H1 (cell line): ENCODE measurements at places on chromosomes 7 and 10.

GRCh38 chr7:963236-964078 is 9.0 kb upstream of the ADAP1 start:
- H3K27me3 ChIP-seq, result no peaks in the 10 kb centered on the region
- no peaks in the 10 kb centered on the region for H3K4me1 ChIP-seq
- no peak overlapping the region for H3K4me3 ChIP-seq
- H3K36me3 ChIP-seq, result peaks cover 11% of the 10 kb centered on the region
- H3K27ac ChIP-seq, result no peak overlapping the region; the same call in 1 of the 2 replicates

GRCh38 chr10:5619362-5620211 is 46.8 kb downstream of the ASB13 start:
- H3K36me3 ChIP-seq, result no peaks in the 10 kb centered on the region
- no peak overlapping the region for H3K4me3 ChIP-seq
- no peaks in the 10 kb centered on the region for H3K4me1 ChIP-seq
- no peaks in the 10 kb centered on the region for H3K27me3 ChIP-seq
- H3K27ac ChIP-seq, result no peak overlapping the region
- DNase-seq, result no peak

- H3K36me3 ChIP-seq, result no peaks in the 10 kb centered on the region
- peaks cover 25% of the 10 kb centered on the region for H3K4me1 ChIP-seq
- no peak overlapping the region for H3K4me3 ChIP-seq
- H3K27ac ChIP-seq, result no peak overlapping the region; the same call in 1 of the 2 replicates
- H3K27me3 ChIP-seq, result no peaks in the 10 kb centered on the region
- DNase-seq, result no peak
Measured at GRCh38 chr10:71622154-71622526, 97.4 kb downstream of the C10orf105 start.

GRCh38 chr7:123537026-123537642 is 2.7 kb upstream of the IQUB start:
- H3K27ac ChIP-seq, result no peak overlapping the region
- no peak for DNase-seq
- no peak overlapping the region for H3K4me3 ChIP-seq
- H3K27me3 ChIP-seq, result peaks cover 2% of the 10 kb centered on the region; the same call in 1 of the 2 replicates

- no peak for DNase-seq
- H3K27me3 ChIP-seq, result no peaks in the 10 kb centered on the region
Measured at GRCh38 chr7:156379324-156380070, 261.1 kb upstream of the RNF32 start.

DNA sequence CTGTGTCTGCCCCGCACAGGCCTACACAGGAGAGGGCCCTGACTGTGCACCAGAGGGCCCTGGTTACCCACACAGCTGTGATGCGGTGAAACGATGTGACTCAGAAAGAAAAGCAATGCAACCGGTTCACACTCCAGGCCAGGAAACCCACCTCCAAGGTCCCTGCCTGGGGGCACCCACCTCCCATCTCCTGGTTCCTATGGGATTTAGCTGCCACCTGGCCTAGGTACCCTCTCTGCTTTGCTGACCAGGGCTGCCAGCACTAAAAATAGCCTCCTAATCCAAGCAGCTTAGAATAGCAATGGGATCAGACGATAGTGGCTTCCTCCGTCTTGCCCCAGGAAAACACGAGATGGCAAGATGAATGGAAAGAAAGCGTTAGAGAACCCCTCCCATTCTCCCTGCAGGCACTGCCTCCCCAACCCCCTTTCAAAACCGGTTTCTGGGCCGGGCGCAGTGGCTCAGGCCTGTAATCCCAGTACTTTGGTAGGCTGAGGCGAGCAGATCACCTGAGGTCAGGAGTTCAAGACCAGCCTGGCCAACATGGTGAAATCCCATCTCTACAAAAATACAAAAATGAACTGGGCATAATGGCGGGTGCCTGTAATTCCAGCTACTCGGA is 12.4 kb downstream of the RBP3 start:
- H3K4me1 ChIP-seq, result 0 out of 2 replicates have a peak, but pooled peaks cover 2% of the 10 kb centered on the region
- H3K27me3 ChIP-seq, result no peaks in the 10 kb centered on the region
- no peak overlapping the region for H3K4me3 ChIP-seq
- DNase-seq, result no peak
- no peaks in the 10 kb centered on the region for H3K36me3 ChIP-seq
- no peak overlapping the region for H3K27ac ChIP-seq

GRCh38 chr10:118922226-118922625 is 107.3 kb upstream of the NANOS1 start:
- no peaks in the 10 kb centered on the region for H3K27me3 ChIP-seq
- DNase-seq, result peak; percentile 1
- no peaks in the 10 kb centered on the region for H3K36me3 ChIP-seq
- no peaks in the 10 kb centered on the region for H3K4me1 ChIP-seq

DNA sequence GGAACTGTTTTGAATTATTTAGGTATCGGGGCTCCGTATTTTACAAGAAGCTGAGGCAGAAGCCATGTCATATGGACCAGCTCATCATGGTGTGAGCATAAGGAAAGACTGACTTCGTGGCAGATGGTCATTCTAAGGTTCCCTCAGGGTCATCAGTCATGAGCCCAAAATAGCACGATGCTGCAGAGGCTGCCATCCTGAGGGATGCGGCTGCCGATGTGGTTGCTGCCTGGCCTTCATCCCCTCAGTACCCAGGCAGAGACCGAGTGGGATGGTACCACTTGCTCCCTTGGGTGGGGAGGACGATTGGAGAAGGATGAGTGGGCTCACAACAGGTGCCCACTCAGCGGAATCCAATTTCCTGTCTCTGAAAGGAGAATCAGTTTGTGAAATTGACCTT is 490.3 kb downstream of the SDK1 start:
- H3K4me3 ChIP-seq, result no peak overlapping the region
- no peak for DNase-seq
- H3K4me1 ChIP-seq, result no peaks in the 10 kb centered on the region
- H3K27me3 ChIP-seq, result no peaks in the 10 kb centered on the region

DNA sequence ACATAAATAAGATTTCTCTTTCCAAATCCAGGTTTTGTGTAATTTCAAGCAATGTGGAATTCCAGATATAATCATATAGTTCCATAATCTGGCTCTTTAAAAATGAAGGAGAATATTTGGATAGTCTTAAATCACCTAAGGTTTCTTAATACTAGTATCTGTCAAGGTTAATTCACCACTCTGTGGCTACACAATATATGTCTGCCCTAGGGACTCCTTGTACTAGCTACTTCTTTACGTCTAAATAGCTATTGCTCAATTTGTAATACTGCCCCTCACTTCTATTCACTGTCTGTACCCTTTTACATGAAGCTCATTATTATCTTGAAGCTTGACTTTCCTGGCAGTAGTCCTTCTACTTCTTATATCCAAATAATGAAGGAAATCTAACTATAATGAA is 47.2 kb downstream of the CACNA2D1 start:
- H3K27ac ChIP-seq, result no peak overlapping the region
- H3K27me3 ChIP-seq, result no peaks in the 10 kb centered on the region
- no peak overlapping the region for H3K4me3 ChIP-seq

DNA sequence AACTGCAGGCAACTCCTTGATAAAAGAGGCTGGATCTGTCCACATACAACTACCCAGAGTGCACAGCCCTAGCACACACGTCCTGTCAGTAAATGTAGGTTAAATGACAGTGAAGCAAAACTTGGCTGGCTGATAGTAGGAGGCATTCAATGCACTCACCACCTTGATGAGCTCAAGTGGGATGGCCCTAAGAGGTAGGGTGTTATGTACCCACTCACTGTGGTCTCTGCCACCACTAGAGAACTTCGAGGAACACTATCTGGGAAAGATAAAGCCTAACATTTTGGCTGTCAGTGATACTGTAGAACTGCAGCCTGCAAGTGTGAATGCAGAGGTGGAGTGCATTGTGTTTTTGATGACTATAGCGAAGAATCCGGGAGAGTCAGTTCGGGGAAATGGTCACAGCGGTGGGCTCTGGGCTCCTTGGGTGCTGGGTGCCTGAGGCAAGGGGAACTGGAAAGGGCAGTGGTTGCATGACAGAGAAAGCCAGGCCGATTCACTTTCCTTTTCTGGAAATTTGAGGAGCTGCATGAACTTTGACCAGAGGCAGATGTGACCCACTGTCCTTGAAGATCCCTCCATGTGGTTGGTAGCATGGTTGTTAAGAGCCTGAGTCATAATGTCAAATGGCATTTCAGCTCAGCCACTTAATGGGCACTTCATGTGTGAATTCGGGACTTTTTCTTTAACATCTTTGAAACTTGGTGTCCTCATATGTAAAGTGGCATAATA is 93.1 kb upstream of the ZPBP start:
- H3K27ac ChIP-seq, result no peak overlapping the region

DNA sequence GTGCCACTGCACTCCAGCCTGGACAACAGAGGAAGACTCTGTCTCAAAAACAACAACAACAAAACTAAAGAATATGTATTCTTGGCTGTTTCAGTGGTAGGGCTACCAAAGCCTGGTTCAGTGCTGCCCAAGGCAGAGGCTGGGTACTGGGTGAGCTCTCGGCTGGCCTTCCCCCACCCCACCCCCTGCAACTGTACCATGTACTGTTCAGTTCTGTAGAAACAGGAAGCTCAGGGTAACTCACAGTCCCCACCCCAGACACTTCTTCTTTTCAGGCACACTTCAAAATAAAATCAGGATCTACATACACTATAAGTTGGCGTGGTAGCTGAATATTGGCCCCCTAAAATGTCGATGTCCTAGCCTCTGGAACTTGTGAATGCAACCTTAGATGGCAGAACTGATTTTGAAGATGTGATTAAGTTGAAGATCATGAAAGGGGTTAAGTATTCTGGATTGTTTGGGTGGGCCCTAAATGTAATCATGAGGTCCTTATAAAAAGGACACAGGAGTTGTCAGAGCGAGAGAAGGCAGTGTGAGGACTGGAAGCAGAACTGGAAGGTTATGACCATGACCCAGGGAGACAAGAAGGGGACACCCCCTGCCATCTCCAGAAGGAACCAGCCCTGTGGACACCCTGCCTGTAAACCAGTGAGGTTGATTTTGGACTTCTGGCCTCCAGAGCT is 31.2 kb downstream of the TBXAS1 start:
- no peaks in the 10 kb centered on the region for H3K36me3 ChIP-seq
- H3K27me3 ChIP-seq, result no peaks in the 10 kb centered on the region
- DNase-seq, result no peak
- no peaks in the 10 kb centered on the region for H3K4me1 ChIP-seq

- no peak overlapping the region for H3K4me3 ChIP-seq
- DNase-seq, result no peak
- H3K36me3 ChIP-seq, result no peaks in the 10 kb centered on the region
- H3K27me3 ChIP-seq, result no peaks in the 10 kb centered on the region
Measured at GRCh38 chr10:90051053-90051452, 349.7 kb downstream of the KIF20B start.

DNA sequence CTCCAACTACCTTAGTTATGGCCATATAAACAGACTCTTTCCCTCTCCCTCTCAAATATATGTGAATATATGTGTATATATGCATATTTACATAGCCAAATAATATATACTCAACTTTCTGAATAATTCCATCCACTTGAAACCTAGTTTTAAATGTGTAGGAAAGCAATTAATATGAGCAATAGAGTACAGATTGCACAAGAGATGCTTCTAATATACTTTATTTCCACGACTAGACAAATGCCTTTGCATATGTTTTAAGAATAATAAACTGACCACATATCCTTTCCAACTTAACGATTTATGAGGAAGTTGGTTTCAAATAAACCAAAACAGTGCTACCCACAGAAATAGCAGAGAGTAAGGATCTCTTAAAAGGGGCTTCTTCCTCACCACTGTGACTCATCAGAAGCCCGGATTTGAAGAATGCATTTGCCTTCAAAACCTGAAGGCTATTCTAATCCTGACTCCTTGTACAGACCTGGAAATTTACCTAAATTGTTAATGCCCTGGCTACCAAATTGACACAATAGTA is 266.3 kb downstream of the AHR start:
- H3K27me3 ChIP-seq, result no peaks in the 10 kb centered on the region
- no peaks in the 10 kb centered on the region for H3K4me1 ChIP-seq
- no peak for DNase-seq
- no peak overlapping the region for H3K4me3 ChIP-seq
- H3K36me3 ChIP-seq, result no peaks in the 10 kb centered on the region

DNA sequence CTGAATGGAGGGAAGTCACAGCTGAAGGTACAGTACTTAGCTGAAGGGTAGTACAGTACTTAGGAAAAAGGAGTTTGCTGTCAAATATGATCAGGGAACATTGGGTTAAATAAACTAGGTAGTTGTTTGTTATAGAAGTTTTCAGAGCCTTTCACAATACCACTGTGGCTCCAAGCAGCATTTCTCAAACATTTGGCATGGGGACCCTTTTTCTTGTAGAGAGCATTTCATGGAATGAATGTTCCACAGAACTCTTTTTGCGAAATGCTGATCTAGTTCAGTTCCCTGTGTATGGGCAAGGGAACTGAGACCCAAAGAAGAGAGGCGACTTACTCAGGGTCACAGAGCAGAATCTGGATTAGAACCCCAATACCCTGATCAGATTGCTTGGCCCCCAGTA is 31.5 kb upstream of the DDX50 start:
- H3K36me3 ChIP-seq, result no peaks in the 10 kb centered on the region
- no peak for DNase-seq
- no peak overlapping the region for H3K4me3 ChIP-seq
- H3K27me3 ChIP-seq, result no peaks in the 10 kb centered on the region
- H3K27ac ChIP-seq, result no peak overlapping the region
